ENCODE measurements at places on chromosomes 4 and X.
A peak's percentile ranks its signal among the peaks of the same experiment; 100 is the strongest.

DNA sequence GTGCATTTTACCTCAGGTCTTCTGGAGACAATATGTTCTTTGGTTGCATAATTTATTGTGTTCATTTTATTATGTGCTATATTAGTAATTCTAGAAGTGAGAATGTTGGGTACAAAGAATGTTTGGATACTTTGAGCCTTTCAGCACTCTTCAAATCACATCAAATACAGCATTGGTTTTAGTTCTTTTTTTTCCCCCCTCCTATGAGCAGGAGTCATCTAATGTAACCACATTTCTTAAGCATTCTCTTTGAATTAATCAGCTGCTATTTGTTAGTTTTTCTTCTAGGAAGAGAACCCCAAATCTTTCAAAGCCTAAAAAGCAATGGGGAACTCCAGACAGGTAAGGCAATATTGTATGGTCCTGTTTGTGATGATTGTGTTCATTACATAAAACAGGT lies 46.7 kb downstream of the ARL9 start:
- no peak for DNase-seq

DNA sequence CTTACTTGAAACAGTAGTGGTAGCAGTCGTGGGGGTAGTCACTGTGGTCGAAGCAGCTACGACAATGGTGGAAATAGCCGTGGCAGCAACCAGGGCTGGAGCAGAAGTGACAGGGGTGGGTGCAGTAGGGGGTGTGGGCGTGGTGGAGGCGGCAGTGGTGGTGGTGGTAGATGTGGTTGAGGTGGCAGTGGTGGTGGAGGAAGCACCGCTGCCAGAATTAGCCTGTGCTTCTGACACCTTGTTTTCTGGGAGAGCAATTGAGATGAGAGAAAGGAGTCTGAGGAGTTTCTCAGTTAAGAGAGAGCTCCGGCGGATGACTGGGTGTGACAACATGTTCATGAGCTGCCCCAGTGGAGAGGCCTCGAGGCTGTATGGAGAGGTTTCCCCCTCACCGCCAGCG lies 113.5 kb upstream of the HSD17B10 start:
- DNase-seq = no peak

DNA sequence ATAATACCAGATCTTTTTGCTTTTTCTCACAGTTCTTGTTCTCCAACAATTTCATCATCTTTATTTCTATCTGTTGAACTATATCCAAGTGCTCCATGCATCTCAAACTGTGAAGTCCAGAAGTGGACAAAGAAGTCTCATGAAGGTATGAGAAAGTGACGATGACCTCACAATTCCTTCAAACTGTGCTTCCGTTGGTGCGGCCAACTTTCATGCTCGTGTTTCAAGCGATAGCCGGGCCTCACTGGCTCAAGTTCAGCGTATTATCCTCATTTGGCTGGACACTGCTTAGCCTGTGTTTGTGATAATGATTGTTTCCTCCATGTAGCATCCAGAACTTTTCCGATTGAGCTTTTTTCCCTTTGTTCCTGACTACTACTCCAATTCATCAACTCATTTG lies 143.1 kb downstream of the PALLD start:
- no peak for DNase-seq

DNA sequence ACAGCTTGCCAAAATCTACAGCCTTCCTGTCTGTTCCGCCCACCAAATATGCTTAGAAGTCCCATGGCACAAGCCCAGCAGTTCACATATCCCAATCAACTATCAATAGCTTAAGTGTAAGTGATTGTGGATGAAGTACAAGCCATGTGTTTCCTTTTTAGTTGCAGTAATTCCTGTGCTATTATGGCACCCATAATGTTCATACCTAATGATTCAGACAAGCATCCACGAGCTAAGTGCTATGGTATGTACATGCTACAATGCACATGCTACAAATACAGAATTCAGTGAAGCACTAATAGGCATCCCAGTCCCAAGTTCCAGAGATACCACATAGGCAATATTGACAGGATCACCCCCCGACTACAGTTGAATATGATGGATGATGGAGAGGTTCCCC lies 94.5 kb downstream of the PCDH19 start:
- no peak for DNase-seq

DNA sequence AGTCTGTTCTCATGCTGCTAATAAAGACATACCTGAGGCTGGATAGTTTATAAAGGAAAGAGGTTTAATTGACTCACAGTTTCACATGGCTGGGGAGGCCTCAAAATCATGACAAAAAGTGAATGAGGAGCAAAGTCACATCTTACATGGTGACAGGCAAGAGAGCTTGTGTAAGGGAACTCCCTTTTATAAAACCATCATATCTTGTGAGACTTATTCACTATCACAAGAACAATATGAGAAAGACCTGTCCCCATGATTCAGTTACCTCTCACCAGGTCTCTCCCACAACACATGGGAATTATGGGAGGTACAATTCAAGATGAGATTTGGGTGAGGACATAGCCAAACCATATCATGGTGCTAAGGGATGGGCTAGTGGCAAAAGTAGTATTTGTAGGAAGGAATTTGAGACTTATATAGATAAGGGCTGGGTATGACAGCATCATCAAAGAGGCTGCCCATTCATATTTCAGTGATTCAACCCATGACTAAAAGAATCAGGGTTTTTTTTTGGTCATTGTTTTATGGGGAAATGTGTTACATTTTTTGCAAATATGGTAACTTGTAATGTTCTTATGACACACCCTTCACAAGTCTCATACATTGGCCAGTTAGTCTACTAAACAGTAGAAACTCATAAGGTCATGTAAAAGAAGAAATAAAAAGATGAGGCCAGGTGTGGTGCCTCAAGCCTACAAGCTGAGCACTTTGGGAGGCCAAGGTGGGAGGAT lies 34.7 kb downstream of the NUP62CL start:
- no peak for DNase-seq

- no peak for DNase-seq
Measured at GRCh38 chr4:112589206-112589605, 47.5 kb downstream of the ZGRF1 start.

DNA sequence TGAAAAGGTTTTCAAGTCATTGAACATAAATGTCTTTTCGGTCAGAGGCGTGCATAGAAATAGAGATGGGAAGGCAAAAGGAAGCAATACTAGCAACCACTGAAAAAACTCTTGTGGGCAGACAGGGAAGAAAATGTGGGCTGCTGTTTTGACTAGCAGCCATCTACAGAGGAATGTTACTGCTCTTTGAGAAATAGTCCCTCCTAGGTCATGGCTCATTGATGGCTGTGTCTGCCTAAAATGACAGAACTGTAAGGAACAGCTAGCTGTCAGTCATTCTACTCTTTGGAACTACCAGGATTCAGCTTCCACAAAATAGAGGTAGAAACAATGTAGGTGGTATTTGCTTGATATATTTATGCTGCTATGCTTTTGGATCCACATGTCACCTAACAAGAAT lies 26.9 kb upstream of the TMPRSS11B start:
- no peak for DNase-seq

- DNase-seq = no peak
Measured at GRCh38 chr4:100834616-100835015, 316.8 kb upstream of the EMCN start.

- no peak for DNase-seq
Measured at GRCh38 chr4:7297374-7297773, 105.0 kb downstream of the SORCS2 start.

GRCh38 chr4:15914291-15914690 lies 24.2 kb downstream of the FGFBP1 start:
- no peak for DNase-seq

- DNase-seq = peak; percentile 1
Measured at GRCh38 chrX:51420610-51421009, 75.8 kb downstream of the NUDT11 start.

GRCh38 chr4:160299608-160300007 lies 1196.7 kb downstream of the RAPGEF2 start:
- no peak for DNase-seq

GRCh38 chr4:87527431-87528220 lies 1.6 kb downstream of the SPARCL1 start:
- no peak for DNase-seq
